ENCODE measurements at places on chromosomes 2 and 18. TPM values are rescaled to one million over a fixed set of nuclear protein-coding genes. Genes with fewer than 3 reads are reported as not detected.

DNA sequence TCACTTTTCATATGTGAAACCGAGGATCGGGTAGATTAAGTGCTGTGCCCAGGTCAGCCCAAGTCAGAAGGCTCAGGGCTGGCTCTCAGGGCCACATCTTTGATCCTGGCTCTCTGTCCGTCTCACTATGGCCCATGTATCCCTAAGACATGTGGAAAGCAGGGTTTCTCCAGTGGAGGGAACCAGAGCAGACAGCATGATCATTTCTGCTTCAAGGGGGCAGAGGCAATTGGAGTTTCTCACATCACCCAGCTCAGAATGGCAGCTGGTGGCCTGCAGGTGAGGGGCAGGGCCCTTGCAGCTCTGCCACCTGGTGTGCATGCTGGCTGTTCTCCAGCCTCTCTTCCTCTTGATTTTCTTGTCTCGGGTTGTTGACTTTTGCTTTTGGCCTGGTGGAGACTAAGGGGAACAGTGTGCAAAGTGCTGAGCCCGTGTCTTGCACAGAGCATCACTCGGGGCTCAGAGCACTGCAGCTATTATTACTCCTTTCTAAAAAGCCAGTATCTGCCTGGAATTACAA, 27.0 kb downstream of the LDLRAD4 start:
- H3K27me3 ChIP-seq, result no peaks in the 10 kb centered on the region
- H3K36me3 ChIP-seq, result no peaks in the 10 kb centered on the region
- no peak for DNase-seq
- H3K4me3 ChIP-seq, result no peak overlapping the region
- H3K4me1 ChIP-seq, result no peaks in the 10 kb centered on the region
- H3K27ac ChIP-seq, result no peak overlapping the region

CCDC148 gene
- total RNA-seq, result not detected

DNA sequence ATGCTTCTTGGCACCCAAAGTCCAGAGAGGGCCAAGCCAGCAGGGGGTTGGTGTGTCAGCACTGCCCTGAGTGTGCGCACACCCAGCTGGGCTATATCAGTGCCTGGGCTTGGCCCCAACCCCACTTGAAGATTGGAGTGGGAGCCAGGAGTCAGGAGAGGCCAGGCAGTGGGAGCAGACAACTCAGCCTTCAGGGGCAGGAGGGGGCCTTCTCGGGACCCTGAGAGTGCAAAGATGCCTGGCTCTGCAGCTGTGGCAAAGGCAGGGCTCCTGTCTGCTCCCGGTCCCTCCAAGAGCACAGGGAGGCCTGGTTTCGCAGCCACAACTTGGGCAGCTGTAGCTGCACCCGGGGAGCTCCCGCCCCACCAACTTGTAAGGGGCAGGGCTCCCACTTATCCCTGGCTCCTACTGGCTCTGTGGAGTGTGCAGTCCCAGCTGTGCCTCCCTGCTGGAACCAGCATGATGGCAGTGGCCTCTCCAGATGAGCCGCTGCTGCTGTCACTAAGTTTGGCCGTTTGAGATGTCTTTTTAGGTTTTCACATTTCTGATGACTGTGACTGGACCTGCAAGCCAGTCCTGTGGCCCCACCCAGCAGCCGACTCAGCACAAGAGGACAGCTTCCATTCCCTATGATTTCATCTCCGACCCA, 148.8 kb upstream of the HS6ST1 start:
- no peaks in the 10 kb centered on the region for H3K36me3 ChIP-seq
- no peaks in the 10 kb centered on the region for H3K27me3 ChIP-seq
- no peak for DNase-seq
- no peaks in the 10 kb centered on the region for H3K4me1 ChIP-seq
- H3K4me3 ChIP-seq, result no peak overlapping the region

OSR1 gene
- not detected for total RNA-seq

ABCG5 gene
- not detected for total RNA-seq

GRCh38 chr2:85278361-85278760, 49.4 kb downstream of the TGOLN2 start:
- H3K4me3 ChIP-seq, result no peak overlapping the region
- no peak overlapping the region for H3K27ac ChIP-seq
- no peaks in the 10 kb centered on the region for H3K36me3 ChIP-seq

CYS1 gene
- total RNA-seq, result not detected

- H3K27me3 ChIP-seq, result no peaks in the 10 kb centered on the region
- H3K36me3 ChIP-seq, result peaks cover 20% of the 10 kb centered on the region
- H3K4me1 ChIP-seq, result peaks cover 7% of the 10 kb centered on the region
These were observed 98.9 kb downstream of the RTP5 start for GRCh38 chr2:241968417-241968816.

PROC gene
- 0.28 TPM for total RNA-seq

DNA sequence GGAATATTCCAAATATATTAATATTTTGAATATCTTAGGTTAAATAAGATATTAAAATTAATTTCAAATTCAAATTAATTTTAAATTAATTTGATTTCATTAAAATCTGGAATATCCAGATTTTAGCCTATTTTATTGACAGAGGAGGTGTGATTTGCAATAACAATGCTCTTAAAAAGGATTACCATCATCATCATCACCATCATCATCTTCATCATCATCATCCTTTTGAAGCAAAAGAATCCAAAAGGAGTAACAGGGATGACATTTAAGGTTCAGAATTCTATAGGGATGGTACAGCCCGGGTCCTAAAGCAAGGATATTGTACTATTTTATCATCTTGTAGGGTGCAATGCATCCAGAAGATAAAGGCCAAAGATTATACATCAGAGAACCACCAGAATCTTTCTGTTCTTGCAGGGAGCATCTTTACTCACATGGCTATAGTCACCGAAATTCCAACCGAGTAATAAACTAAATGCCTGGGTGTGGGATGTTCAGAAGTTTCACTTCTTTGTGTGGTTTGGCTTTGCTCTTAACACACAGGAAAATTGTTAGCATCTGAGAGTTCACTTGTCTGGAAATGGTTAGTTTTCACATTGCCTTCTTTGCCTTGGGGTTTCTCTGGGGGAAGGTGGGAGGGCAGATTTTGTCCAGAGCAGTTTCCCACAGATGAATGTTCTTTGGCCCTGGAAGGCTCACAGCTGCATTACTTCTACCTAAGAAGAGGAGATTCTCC, 99.1 kb upstream of the ITGA6 start:
- peaks cover 2% of the 10 kb centered on the region for H3K4me1 ChIP-seq
- no peaks in the 10 kb centered on the region for H3K36me3 ChIP-seq
- no peaks in the 10 kb centered on the region for H3K27me3 ChIP-seq
- DNase-seq, result no peak
- no peak overlapping the region for H3K27ac ChIP-seq

ADCYAP1 gene
- not detected for total RNA-seq

- no peak for DNase-seq
- no peak overlapping the region for H3K27ac ChIP-seq
- H3K27me3 ChIP-seq, result no peaks in the 10 kb centered on the region
- no peaks in the 10 kb centered on the region for H3K36me3 ChIP-seq
- no peaks in the 10 kb centered on the region for H3K4me1 ChIP-seq
- no peak overlapping the region for H3K4me3 ChIP-seq
These were observed 618 bp upstream of the TNS1 start for GRCh38 chr2:218003281-218003944.

- no peak for DNase-seq
- H3K4me3 ChIP-seq, result no peak overlapping the region
- no peaks in the 10 kb centered on the region for H3K36me3 ChIP-seq
- no peaks in the 10 kb centered on the region for H3K4me1 ChIP-seq
- no peaks in the 10 kb centered on the region for H3K27me3 ChIP-seq
These were observed 58.8 kb upstream of the HDAC4 start for GRCh38 chr2:239459606-239460005.

DNA sequence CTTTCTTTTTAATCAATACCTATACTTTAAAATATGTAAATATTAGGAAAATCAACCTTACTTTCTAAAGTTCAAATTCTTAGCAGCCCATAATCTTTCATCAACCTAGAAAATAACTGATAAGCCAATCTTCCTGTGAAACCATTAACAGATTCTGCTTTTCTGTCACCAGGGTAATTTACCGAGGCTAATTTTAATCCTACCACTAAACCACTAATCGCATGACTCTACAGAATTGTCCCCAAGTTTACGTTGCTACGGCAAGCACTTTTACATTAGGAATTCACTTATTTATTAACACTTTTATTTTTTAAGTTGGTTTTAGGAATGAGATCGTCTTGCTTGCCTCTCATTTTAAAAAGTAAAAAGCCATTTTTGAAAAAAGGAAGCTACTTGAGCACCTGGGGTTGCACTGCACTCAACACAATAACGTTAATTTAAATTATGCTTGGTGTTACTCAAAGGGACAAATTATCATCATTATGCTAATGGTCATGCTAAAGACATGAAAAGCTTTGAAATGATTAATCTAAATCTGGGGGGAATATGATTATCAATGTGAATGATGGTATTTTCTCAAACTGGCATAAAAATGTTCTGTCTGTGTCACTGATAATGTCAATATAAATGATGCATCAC, 10.2 kb downstream of the ZNF516 start:
- no peak for DNase-seq
- H3K27me3 ChIP-seq, result no peaks in the 10 kb centered on the region
- H3K36me3 ChIP-seq, result no peaks in the 10 kb centered on the region
- no peaks in the 10 kb centered on the region for H3K4me1 ChIP-seq
- H3K27ac ChIP-seq, result no peak overlapping the region

ARHGAP25 gene
- 39.3 TPM for total RNA-seq

GRCh38 chr2:45316576-45317338, 294.3 kb downstream of the SRBD1 start:
- H3K4me3 ChIP-seq, result no peak overlapping the region
- H3K36me3 ChIP-seq, result no peaks in the 10 kb centered on the region
- H3K4me1 ChIP-seq, result no peaks in the 10 kb centered on the region
- DNase-seq, result no peak
- no peak overlapping the region for H3K27ac ChIP-seq

DNA sequence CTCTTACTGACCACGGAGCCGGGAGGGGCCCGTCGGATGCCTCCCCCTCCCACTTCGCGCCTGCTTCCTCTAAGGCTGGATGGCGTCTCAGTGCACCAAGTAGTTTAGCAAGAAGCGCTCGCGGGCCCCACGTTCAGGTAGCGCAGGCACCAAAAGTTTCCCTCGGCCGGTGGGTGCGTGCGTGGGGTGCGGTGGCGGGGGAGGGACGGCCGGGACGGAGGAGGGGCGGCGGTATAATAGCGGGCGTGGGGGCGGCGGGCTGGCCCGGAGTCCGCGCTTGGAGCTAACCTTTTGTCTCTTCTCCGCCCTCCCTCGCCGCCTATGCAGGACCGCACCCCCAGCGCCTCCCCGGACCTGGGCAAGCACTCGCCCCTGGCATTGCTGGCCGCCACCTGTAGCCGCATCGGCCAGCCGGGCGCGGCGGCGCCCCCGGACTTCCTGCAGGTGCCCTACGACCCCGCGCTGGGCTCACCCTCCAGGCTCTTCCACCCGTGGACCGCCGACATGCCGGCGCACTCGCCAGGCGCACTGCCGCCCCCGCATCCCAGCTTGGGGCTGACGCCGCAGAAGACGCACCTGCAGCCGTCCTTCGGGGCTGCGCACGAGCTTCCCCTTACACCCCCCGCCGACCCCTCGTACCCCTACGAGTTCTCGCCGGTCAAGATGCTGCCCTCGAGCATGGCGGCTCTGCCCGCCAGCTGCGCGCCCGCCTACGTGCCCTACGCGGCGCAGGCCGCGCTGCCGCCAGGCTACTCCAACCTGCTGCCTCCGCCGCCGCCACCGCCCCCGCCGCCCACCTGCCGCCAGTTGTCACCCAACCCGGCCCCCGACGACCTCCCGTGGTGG, 1.0 kb downstream of the SP5 start:
- H3K27ac ChIP-seq, result no peak overlapping the region
- peaks cover 59% of the 10 kb centered on the region for H3K27me3 ChIP-seq
- peaks cover 65% of the 10 kb centered on the region for H3K4me1 ChIP-seq
- DNase-seq, result peak; percentile 27
- H3K4me3 ChIP-seq, result peak overlapping the region; percentile 59
- H3K36me3 ChIP-seq, result no peaks in the 10 kb centered on the region

DNA sequence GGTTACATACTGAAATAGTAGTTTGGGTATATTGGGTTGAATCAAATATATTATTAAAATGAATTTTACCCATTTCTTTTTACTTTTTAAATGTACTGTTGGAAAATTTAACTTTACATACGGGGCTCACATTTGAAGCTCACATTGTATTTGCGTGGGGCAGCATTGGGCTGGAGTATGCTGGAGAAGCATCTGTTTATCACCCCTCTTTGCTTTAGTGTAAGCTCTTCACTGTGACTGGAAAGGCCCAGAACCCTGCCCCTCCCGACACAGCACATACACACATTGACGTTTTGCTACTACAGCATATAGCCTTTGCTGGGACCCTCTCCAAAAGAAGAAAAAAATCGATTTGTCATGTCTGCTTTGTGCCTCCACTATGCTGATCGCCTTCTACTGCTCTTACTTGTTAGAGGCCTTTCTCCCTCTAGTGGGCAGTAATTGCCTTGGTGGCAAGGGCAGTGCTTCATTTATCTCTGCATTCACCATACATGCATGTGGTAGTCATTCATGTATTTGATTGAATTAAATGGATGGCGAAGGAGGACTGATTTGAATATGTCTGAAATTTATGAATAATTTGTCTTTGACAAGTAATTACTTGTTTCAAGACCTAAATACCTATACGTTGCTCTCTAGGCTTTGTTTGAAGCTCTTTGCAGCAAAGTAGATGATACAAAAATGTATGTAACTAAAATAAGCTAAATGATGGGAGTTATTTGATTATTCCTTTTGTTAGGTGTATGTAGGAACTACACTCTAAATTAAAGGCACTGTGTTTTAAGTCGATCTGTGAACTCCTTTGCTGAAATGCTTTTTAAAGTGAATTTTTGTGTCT, 37.4 kb downstream of the VAPA start:
- no peaks in the 10 kb centered on the region for H3K4me1 ChIP-seq
- no peaks in the 10 kb centered on the region for H3K27me3 ChIP-seq
- H3K4me3 ChIP-seq, result no peak overlapping the region

MFSD6 gene
- 47.8 TPM for total RNA-seq

DNA sequence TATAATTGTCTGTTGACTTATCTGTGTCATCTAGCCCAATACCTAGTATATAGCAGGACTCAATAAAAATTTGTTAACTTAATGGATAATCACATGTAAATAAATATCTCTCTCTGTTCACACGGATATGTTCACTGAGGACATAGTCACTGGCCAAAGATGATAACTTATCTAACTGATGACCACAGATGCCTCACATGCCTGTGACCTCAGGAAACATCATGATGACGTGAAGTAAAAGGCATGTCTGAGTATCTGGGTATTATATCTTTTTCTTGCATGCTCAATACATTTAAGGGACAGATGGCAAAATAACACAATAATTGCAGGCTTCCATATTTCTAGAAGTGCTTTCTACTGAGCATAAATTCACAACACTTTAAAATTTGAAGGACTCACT, 41.4 kb upstream of the PARD3B start:
- no peak for DNase-seq
- no peak overlapping the region for H3K27ac ChIP-seq
- H3K36me3 ChIP-seq, result no peaks in the 10 kb centered on the region

BMP10 gene
- total RNA-seq, result not detected

GRCh38 chr18:79453816-79454735, 58.3 kb downstream of the NFATC1 start:
- DNase-seq, result no peak
- H3K36me3 ChIP-seq, result peaks cover 81% of the 10 kb centered on the region
- no peak overlapping the region for H3K4me3 ChIP-seq

DNA sequence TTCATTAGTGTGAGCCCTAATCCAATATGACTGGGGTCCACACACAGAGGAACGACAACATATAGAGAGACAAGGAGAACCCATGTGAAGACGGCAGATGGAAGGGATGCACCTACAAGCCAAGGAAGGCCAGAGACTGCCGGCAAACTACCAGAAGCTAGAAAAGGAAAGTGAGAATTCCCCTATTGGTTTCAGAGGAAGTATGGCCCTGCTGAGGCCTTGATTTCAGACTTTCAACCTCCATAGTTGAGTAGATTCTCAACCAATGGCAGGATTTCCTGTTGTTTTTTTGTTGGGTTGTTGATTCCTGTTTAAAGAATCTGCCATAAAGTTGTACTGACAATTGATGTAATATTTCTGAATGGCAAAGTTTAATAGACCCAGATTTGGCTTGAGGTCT, 241.5 kb downstream of the SATB2 start:
- no peaks in the 10 kb centered on the region for H3K27me3 ChIP-seq
- no peak for DNase-seq
- H3K4me1 ChIP-seq, result no peaks in the 10 kb centered on the region
- H3K27ac ChIP-seq, result no peak overlapping the region

Measured in CD4-positive, alpha-beta T cell (primary cell).